ENCODE measurements at places on chromosomes 5 and 9. TPM values are rescaled to one million over a fixed set of nuclear protein-coding genes. Genes with fewer than 3 reads are reported as not detected.

IL5 gene
- not detected for total RNA-seq

NR2F1 gene
- 5.9 TPM for total RNA-seq

ACSL6 gene
- total RNA-seq, result not detected

SLC4A9 gene
- total RNA-seq, result not detected

ZSWIM6 gene
- total RNA-seq, result 14.9 TPM

SLC9A3 gene
- total RNA-seq, result 0.98 TPM

NDST1 gene
- 45.4 TPM for total RNA-seq

COX7C gene
- 140 TPM for total RNA-seq

IFNA2 gene
- total RNA-seq, result not detected

WHRN gene
- total RNA-seq, result 0.78 TPM

ELOVL7 gene
- under 0.01 TPM for total RNA-seq

GGTA1 gene
- total RNA-seq, result not detected

RANBP3L gene
- total RNA-seq, result not detected

SLC6A7 gene
- total RNA-seq, result not detected

DOCK8 gene
- under 0.01 TPM for total RNA-seq

CKMT2 gene
- total RNA-seq, result 0.78 TPM

UNC13B gene
- total RNA-seq, result 25.2 TPM

FYB1 gene
- under 0.01 TPM for total RNA-seq

ATP6V0E1 gene
- 143 TPM for total RNA-seq

SLC2A6 gene
- total RNA-seq, result 22.4 TPM

LCN10 gene
- total RNA-seq, result under 0.01 TPM

FAF2 gene
- total RNA-seq, result 37.5 TPM

SLC25A2 gene
- total RNA-seq, result 0.39 TPM

ZNF483 gene
- total RNA-seq, result 0.78 TPM

SLC6A18 gene
- not detected for total RNA-seq

AGXT2 gene
- not detected for total RNA-seq

LCN2 gene
- not detected for total RNA-seq

TXNDC8 gene
- not detected for total RNA-seq

SARDH gene
- 2.0 TPM for total RNA-seq

FAM78A gene
- total RNA-seq, result 0.59 TPM

PPIC gene
- total RNA-seq, result 15.8 TPM

PCDHB7 gene
- total RNA-seq, result 0.37 TPM

LRRC70 gene
- total RNA-seq, result 0.98 TPM

PCDHGA9 gene
- 4.3 TPM for total RNA-seq

PPP2R2B gene
- total RNA-seq, result not detected

PCDHB12 gene
- not detected for total RNA-seq

SLC45A2 gene
- 0.20 TPM for total RNA-seq

QRFP gene
- total RNA-seq, result not detected

EMB gene
- total RNA-seq, result 0.98 TPM

PCDHB10 gene
- under 0.01 TPM for total RNA-seq

SLC27A6 gene
- under 0.01 TPM for total RNA-seq

IFNA13 gene
- not detected for total RNA-seq

ADAMTS12 gene
- 28.7 TPM for total RNA-seq

SH2D3C gene
- total RNA-seq, result 0.37 TPM

FGF1 gene
- total RNA-seq, result 0.98 TPM

PCDHGB7 gene
- total RNA-seq, result 5.9 TPM

GABRA1 gene
- not detected for total RNA-seq

LRRC19 gene
- total RNA-seq, result not detected

CCL28 gene
- total RNA-seq, result 1.4 TPM

NOTCH1 gene
- total RNA-seq, result 7.7 TPM

CFAP90 gene
- not detected for total RNA-seq

SLC36A3 gene
- not detected for total RNA-seq

SPATA31E1 gene
- 0.59 TPM for total RNA-seq

Measured in subcutaneous preadipocyte (primary cell).